Stimulated activated CD4-positive, alpha-beta T cell treated with anti-CD3 and anti-CD28 coated beads, Interleukin-2, amount 100 ng/mL, for 4 hours (primary cell): ENCODE measurements at places on chromosomes 5 and 9.
A peak's percentile ranks its signal among the peaks of the same experiment; 100 is the strongest.

- no peak for DNase-seq
These were observed 186.8 kb downstream of the SNX18 start for GRCh38 chr5:54704333-54704732.

DNA sequence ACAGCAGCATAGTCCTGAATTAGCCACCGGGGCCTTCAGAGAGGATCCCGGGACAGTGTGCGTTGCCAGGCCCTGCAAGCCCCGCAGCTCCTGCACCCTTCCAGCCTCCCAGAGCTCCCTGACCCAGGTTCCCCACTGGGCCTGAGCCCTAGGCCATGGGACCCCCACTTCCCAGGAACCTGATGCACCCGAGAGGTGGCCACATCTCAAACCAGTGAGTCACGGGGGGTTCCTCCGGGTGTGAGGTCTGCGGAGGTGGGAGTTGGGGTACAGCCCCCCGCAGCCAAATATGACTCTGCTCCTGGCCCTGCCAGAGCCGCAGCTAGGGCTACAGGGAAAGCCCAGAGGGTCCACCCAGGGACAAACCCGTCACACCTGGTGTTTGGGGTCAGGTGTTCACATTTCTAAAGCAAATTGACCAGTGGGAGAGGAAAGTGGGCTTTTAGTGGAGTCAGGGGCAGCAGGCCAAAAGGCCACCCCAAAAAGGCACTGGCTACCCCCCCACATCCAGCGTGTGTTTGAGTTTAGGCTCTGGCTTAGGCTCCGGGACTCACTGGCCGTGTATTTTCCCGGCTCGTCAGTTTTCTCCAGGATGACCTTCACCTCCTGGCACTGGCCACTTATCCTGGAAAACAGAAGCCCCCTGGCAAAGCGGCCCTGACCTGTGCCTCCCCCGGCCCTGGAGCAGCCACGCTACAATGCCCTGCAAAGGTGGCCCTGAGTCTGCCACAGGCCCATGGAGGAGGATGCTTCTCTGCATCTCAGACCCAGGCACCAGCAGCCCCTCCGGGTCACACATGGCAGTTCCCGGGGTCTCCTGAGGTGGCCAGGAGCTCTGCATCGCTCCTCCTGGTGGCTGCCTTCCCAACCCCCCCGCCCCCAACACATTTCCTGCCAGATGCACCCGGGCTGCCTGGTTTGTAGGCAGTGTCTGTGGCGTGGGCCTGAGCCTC is 17.4 kb upstream of the OBP2B start:
- DNase-seq, result no peak

- peak; percentile 41 for DNase-seq
These were observed 576 bp downstream of the KIAA1958 start for GRCh38 chr9:112487008-112487798.

- DNase-seq, result no peak
These were observed 30.7 kb upstream of the PSD2 start for GRCh38 chr5:139764886-139765408.

GRCh38 chr9:96674906-96675538 is 19.9 kb upstream of the PRXL2C start:
- no peak for DNase-seq

DNA sequence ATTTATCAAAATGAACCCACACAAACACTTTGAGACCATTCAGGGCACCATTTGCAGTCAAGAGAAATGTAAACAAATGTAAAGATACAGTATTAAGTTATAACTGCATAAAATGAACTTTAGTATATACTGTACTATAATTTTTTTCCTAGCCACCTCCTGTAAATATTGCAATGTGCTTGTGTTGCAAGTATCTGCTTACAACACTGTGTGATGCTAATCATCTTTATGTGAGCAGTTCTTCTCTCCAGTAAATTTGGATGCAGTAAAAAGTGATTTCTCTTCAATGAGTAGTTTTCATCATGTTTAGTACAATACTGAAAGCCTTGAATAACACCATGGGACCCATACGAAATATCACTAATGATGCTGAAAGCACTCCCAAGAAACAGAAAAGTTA is 9.4 kb downstream of the G3BP1 start:
- DNase-seq, result no peak

- no peak for DNase-seq
These were observed 296 bp downstream of the ZSWIM6 start for GRCh38 chr5:61332358-61332749.

GRCh38 chr5:126119887-126120442 is 303.2 kb upstream of the GRAMD2B start:
- no peak for DNase-seq

DNA sequence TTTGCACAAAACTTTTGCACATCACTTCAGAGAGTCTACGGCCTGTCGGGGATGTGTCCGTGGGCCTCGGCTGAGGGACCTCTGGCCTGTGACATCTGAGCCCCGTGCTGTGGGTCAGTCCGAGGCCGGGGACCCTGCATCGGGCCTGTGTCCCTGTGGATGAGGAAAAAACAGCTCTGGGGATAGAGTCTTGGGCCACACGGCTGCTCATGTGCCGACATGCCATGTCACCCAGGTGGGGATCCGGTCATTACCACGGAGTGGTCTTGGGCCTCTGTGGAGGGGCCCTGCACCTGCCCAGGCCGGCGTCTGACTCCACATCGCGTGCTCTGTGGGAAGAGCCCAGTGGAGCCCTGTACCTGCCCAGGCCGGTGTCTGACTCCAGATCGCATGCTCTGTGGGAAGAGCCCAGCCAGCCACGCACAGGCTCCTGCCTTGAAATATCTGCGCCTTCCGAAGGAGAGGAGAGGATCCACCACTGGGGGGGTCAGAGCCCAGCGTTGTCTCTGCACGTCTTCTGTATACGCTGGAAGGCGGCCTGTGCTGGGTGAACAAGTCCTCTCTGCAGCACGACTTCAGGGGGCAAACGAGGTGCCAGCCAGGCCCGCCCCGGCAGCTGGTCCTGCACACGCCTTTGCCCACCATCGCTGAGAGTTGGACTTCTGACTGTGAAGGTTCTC is 27.5 kb upstream of the IRX4 start:
- DNase-seq, result no peak

GRCh38 chr9:7960320-7961050 is 160.9 kb upstream of the DMAC1 start:
- DNase-seq, result no peak

GRCh38 chr5:74326571-74327338 is 313.8 kb downstream of the ENC1 start:
- no peak for DNase-seq

GRCh38 chr5:173907686-173908371 is 19.7 kb downstream of the CPEB4 start:
- no peak for DNase-seq

- DNase-seq, result no peak
These were observed 238.1 kb downstream of the CETN3 start for GRCh38 chr5:90171466-90171865.

DNA sequence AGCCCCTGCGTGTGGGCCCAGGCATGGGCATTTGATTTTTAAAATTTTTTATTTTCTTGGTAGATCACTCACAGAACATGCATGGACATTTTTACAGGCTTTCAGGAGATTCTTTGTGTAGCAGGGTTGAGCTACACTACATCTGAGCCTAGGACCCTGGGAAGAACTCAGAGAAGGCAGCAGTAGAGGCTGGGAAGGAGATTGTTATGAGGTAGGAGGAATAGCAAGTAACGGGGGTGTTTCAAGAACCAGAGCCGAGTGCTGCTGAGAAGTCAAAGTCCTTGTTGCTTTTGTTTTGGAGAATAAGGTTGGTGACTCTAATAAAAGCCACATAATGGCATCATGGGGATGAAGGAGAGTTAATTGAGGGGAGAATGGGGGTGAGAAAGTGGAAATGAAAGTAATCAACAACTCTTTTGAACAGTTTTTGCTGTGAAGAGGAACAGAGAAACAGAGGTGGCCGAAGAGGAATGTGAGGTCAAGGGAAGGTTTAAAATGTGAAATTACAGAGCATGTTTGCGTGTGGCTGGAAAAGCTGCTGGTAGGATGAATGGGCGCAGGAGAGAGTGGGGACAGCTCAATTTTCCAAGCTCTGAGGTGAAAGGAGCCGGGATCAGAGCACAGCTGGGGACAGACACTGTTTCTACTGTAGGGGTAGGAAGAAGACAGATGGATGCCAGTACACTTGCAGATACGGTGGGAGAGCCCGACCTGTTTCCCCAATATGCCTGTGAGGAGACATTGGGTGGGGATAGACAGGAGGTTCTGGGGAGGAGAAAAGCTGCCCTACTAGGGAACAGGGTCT is 4.7 kb upstream of the PDLIM7 start:
- no peak for DNase-seq

DNA sequence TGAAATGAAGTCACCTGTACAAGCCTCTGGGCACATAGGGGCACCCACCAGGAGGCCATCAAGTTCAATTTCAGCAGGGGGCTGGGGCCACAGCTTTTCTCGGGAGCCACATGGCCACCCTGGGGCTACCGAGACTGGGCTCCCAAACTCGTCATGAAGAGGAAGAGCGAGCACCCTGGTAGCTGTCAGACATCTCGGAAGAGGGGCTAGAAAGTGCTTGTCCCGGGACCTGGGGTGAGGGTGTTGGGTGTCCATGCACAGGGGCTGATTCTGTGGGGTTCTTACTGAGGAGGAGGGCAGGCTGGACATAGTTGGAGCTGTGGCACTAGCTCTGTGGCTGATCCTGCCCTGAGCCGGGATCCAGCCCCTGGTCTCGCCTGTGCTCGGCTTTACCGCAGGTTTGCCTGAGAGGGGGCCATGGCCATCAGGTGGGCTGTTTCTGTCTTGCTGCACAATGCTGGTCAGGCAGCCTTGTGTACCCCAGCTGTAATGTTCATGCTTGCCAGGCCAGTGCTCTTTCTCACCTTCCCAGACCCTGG is 70.3 kb downstream of the PHF2 start:
- no peak for DNase-seq

DNA sequence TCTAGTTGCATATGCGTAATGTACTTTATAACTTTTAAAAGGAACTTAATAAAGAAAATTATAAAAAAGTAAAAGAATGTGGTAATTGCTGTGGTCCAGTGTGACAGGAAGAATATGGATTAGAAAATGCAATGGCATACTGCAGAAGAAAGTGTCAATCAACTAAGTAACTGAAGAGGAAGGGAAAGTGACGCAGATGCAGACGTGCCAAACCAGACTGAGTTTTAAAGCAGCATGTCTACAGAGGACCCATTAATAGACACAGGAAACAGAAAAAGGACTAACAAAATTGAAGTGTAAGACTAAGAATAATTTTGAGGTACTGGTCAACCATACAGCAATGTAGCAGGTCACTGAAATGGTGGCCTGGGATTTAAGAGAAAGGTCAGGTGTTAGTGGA is 73.3 kb downstream of the DPYSL3 start:
- DNase-seq, result no peak

- DNase-seq, result no peak
These were observed 323.9 kb downstream of the TMEM232 start for GRCh38 chr5:110402562-110402961.

DNA sequence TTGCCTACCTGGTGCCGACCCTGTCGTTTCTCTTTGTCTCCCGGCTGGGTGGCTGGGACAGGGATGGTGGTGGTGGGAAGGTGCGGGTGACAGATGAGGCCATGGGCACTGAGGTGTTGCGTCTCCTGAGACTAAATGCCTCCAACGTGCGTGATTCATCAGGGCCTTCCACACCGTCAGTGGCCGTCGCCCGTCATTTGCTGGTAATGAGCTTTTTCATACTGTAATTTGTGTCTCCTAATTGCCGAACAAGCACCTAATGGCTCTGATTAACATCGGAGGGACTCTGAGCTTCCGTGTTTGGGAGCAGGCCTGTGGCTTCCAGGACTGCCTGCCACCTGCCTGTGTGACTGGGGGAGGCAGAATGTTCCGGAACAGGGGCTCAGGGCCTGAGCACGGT is 35.2 kb downstream of the RXRA start:
- no peak for DNase-seq
